HFFc6 (cell line): ENCODE measurements at places on chromosomes 13 and 19.
A peak's percentile ranks its signal among the peaks of the same experiment; 100 is the strongest.

GRCh38 chr13:71789037-71789436, 78.0 kb downstream of the DACH1 start:
- DNase-seq: no peak

- no peak for DNase-seq
These were observed 77.7 kb downstream of the LRRC63 start for GRCh38 chr13:46289260-46289955.

- no peak for DNase-seq
These were observed 105.9 kb downstream of the AKAP11 start for GRCh38 chr13:42377640-42378382.

DNA sequence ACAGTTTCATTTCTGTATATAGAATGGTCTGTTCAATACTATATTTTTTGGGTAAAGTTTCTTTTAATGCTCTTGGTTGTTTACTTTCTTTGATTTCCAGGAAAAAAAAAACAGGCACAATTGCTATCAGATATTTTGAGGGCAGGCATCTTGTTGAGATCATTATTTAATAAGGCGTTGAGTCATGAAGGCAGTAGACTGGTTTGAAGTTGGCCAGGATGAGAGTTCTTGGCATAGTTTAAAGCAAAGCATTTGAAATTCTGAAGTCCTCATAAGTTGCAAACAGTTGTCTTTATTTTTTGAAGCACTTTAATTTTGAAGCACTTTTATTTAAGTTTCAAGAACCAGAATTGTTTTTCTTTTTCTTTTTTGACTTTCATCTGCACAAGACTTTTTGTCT, 2.6 kb upstream of the ZNF175 start:
- DNase-seq: peak; percentile 32

DNA sequence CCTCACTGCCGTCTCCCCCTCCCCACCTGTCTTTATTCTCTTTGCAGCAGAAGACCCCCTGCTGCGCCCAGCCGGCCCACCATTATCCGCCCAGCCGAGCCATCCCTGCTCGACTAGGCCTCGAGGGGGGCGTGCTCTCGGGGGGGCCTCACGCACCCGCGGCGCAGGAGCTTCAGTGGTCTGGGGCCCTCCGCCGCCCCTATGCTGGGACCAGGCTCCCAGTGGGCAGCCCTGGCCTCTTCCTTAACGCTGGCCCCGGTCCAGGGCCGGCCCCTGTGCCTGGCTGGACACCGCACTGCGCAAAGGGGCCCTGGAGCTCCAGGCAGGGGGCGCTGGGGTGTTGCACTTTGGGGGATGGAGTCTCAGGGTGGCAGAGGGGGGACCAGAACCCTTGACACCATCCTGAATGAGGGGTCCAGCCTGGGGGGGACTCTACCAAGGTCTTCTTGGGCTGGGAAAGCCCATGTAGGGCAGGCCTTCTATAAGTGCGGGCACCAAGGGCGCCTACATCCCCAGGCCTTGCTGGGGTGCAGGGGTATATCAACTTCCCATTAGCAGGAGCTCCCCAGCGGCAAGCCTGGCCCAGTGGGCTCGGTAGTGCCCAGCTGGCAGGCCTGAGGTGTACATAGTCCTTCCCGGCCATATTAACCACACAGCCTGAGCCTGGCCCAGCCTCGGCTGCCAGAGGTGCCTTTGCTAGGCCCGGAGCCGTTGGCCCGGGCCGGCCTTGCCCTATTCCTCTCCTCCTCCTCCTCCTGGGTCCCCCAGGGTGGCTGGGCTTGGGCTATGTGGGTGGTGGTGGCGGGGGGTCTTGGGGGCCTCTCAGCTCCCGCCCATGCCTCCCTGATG, 4.9 kb downstream of the TMED1 start:
- DNase-seq: no peak
